T-helper 17 cell (primary cell): ENCODE measurements at places on chromosomes 2 and 18.

DNA sequence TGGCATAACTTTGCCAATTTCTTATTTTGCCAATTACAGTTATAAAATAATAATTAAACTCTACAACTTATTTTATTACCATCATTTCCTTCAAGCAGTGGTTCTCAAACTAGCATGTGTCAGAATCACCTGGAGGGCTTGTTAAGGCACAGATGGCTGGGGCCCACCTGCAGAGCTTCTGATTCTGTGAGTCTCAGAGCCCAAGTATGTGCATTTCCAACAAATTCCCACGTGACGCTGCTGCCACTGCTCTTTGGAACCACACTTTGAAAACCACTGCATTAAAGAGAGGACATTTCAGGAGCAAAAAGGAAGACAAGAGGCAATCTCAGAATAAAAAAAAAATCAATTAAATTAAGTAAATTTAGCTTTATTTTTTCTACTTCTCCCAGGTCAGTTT is 94.0 kb upstream of the HNRNPA3 start:
- no peaks in the 10 kb centered on the region for H3K4me1 ChIP-seq
- H3K27ac ChIP-seq: no peak overlapping the region
- H3K36me3 ChIP-seq: no peaks in the 10 kb centered on the region
- H3K27me3 ChIP-seq: peaks cover 40% of the 10 kb centered on the region
- no peak overlapping the region for H3K4me3 ChIP-seq

GRCh38 chr2:166372046-166372445 is 3.7 kb downstream of the SCN9A start:
- no peak overlapping the region for H3K27ac ChIP-seq
- H3K4me3 ChIP-seq: no peak overlapping the region
- no peaks in the 10 kb centered on the region for H3K36me3 ChIP-seq
- DNase-seq: no peak
- peaks cover 21% of the 10 kb centered on the region for H3K27me3 ChIP-seq
- H3K4me1 ChIP-seq: peaks cover 9% of the 10 kb centered on the region

DNA sequence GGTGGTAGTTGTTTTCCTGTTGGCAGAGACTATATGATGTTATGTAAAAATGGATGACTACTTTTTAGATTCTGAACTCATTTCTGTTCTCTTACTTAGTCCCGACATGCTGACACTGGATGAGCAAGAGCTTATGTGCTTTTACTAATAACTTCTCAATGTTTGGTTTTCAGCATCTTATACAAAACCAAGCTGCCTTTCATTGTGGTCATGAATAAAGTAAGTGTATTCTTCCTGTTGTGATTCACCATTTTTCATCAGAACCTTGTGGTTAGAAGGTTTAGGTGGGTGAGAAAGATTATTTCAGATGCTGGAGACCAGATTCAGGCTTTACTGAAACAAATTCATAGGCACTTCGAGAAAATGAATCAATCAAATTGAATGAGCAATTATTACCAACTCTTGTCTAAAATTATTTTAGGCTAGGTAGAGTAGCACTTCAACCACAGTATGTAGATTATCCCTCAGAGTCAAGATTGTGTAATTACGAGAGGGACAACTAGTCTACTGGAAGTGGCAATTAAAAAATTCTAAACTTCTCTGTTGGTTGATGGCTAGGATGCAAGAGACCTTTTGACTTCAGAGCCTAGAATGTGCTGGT is 9.3 kb downstream of the GPN1 start:
- no peaks in the 10 kb centered on the region for H3K27me3 ChIP-seq
- no peak for DNase-seq
- peaks cover 16% of the 10 kb centered on the region for H3K4me1 ChIP-seq
- H3K36me3 ChIP-seq: peaks cover 22% of the 10 kb centered on the region
- no peak overlapping the region for H3K4me3 ChIP-seq
- peak overlapping the region; percentile 32 for H3K27ac ChIP-seq

DNA sequence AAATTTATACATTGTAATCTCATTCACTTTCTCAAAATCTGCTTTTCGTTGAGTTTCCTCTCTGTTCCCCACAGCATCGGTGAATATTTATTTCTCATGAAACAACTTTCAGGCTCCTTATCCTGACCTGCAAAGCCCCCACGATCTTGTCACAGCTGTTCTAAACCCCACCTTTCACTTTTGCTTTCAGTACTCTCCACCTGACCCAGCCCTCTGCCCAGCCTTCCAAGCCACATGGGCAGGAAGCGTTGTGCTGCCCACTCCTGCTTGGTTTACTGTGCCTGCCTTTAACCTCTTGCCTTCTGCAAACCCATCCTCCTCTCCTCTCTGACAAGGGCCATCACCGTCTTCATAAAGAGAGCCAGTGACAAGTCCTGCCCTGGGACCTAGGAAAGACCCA is 262.5 kb downstream of the GALR1 start:
- H3K27ac ChIP-seq: no peak overlapping the region
- DNase-seq: no peak
- no peaks in the 10 kb centered on the region for H3K27me3 ChIP-seq
- no peak overlapping the region for H3K4me3 ChIP-seq
- no peaks in the 10 kb centered on the region for H3K4me1 ChIP-seq
- no peaks in the 10 kb centered on the region for H3K36me3 ChIP-seq

- H3K36me3 ChIP-seq: no peaks in the 10 kb centered on the region
- H3K27ac ChIP-seq: no peak overlapping the region
- no peak overlapping the region for H3K4me3 ChIP-seq
Observed at GRCh38 chr2:78408795-78409118, 616.7 kb upstream of the REG3G start.

GRCh38 chr2:109343460-109343859 is 214.5 kb downstream of the SH3RF3 start:
- H3K4me1 ChIP-seq: peaks cover 7% of the 10 kb centered on the region
- H3K36me3 ChIP-seq: no peaks in the 10 kb centered on the region
- DNase-seq: no peak
- no peak overlapping the region for H3K27ac ChIP-seq

GRCh38 chr18:10453261-10453805 is 1.1 kb upstream of the APCDD1 start:
- H3K36me3 ChIP-seq: peaks cover 3% of the 10 kb centered on the region
- no peaks in the 10 kb centered on the region for H3K4me1 ChIP-seq
- H3K27me3 ChIP-seq: peaks cover 76% of the 10 kb centered on the region
- no peak overlapping the region for H3K4me3 ChIP-seq
- DNase-seq: no peak
- no peak overlapping the region for H3K27ac ChIP-seq

- no peaks in the 10 kb centered on the region for H3K36me3 ChIP-seq
- DNase-seq: no peak
- no peaks in the 10 kb centered on the region for H3K4me1 ChIP-seq
- no peaks in the 10 kb centered on the region for H3K27me3 ChIP-seq
Observed at GRCh38 chr2:1602278-1603010, 141.9 kb downstream of the PXDN start.
